Activated naive CD4-positive, alpha-beta T cell treated with anti-CD3 and anti-CD28 coated beads, Interleukin-2, amount 50 U/mL, for 72 hours (primary cell): ENCODE measurements at places on chromosomes 11 and 22. TPM values are rescaled to one million over a fixed set of nuclear protein-coding genes. Genes with fewer than 3 reads are reported as not detected.

Gene ELF5
- total RNA-seq, result not detected

Gene PDE2A
- 0.68 TPM for total RNA-seq

Gene C1QTNF4
- total RNA-seq, result 0.49 TPM

Gene SCUBE2
- 0.61 TPM for total RNA-seq

Gene FZD4
- total RNA-seq, result 0.05 TPM

Gene RIC3
- 12.1 TPM for total RNA-seq

DNA sequence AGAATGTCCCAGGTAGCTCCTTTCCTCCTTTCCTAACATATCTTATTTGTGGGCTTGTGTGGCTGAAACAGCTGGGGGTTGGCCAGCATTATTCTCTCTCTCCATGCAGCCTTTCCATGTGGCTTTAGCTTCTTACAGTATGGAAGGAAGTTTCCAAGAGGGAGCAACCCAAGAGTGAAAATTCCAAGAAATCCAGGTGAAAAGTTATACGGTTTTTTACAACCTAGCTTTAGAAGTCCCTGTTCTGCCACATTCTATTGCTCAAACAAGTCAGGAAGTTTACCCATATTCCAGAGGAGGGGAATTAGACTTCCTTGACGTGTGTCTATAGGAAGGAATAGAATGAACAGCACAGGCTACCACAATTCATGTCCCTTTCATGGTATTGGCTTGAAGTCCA lies 10.0 kb upstream of the SWAP70 start:
- DNase-seq, result no peak

DNA sequence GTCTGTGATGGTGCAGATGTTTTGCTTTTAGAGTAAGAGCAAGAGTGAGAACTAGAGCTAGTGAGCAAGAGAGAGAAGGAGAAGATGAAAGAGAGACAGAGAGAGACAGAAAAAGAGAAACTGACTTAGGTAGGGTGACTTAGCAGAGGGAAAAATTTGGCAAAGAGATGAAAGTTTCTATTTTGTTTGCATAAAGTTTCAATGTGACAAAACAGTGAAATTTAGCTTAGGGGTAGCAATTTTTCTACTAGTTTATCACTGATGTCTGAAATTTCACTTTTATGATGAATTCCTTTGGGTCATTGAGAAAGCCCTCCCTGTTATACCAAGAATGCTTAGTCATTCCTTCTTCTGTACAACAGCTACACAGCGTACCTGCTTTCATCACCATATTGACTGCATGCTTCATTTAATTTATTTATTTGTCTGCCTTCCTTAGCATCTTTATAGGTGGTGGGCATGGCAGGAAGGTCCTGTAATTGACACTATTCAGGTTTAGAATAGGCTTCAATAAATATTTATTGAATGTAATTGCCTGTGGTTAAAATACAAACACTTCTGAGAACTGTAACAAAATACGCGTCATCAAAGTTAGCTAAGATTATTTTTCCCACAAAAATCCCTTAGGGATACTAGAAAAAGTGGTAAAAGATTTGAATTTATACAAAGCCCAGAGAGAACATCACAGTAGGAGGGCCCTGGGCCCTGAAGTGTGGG lies 19.9 kb upstream of the CTSC start:
- no peak for DNase-seq

GRCh38 chr11:29173660-29174062 lies 843.2 kb downstream of the KCNA4 start:
- no peak for DNase-seq

DNA sequence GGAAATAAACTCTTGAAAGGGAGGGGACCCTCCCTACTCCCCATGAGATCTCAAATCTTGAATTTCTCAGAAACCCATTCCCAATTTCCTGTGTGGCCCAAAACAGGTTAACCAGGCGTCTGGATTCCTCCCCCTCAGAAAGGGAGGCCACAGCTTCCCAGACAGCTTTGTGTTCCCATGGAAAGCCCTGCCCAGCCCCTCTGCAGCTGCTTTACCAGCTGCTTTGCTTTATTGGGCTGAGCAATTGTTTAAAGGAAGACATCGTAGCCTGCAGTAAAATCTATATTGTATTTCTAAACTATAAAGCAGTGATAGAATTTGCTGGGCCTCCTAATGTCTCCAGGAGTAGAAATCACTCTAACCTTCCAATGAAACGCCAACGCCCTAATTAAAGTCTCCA lies 97.4 kb downstream of the CHST1 start:
- DNase-seq, result no peak

DNA sequence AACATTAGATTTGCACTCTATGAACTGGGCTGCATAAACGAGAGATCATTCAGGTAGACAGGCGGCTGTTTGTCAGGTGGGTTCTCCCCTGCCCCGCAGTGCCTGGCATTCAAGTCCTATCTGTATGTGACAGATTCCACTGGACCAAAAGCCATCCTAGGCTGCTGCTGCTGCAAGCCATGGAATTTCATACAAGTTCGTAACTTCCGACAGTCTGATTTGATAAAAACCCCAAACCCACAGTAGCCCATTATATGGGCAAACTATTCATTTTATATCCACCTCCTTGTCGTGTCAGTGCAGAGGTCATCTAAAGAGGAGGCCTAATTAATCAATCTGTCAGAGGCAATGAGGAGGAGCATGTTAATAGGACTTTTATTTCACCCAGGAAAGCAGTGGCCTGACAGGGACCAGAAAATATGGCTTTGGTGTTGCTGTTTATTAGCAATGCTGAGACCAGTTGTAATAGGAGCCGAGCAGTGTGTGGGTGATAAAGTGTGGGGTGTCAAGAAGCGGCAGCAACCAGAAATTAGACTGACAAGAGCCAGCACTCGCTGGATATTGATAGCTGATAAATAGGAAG lies 124.2 kb downstream of the ARL14EP start:
- DNase-seq, result no peak

- no peak for DNase-seq
These were observed 27.2 kb upstream of the PPARA start for GRCh38 chr22:46122980-46123693.

DNA sequence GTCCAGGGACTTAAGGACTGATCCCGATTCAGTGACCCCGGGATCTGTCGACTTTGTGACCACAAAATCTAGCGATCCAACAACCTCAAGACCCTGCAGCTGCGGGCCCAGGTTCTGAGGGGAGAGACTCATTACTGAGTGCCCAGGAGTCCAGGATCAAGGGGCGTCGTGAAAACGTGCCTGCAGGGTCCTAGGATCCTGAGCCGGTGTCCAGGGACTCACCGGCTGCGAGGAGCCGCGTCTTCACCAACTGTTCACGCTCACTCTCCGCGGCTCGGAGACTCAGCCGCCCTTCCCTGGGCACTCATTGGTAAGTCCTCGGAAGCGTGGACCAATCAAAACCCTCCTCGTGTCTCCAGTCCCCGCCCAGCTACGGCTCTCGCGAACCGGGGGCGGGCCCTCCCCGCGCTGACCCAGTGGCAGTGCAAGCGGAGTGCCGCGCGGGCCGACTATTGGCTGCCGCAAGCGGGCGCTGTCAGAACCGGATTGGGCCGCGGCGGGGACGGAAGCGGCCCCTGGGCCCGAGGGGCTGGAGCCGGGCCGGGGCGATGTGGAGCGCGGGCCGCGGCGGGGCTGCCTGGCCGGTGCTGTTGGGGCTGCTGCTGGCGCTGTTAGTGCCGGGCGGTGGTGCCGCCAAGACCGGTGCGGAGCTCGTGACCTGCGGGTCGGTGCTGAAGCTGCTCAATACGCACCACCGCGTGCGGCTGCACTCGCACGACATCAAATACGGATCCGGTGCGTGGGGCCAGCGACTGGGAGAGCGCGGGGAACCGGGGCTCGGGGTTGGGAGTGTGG lies at the start of gene SDF2L1:
SDF2L1 (plus strand) TSS at position 514 of the 795 bp plus-strand sequence; CDS start at position 549, 35 bp downstream.
- DNase-seq, result peak; percentile 99

DNA sequence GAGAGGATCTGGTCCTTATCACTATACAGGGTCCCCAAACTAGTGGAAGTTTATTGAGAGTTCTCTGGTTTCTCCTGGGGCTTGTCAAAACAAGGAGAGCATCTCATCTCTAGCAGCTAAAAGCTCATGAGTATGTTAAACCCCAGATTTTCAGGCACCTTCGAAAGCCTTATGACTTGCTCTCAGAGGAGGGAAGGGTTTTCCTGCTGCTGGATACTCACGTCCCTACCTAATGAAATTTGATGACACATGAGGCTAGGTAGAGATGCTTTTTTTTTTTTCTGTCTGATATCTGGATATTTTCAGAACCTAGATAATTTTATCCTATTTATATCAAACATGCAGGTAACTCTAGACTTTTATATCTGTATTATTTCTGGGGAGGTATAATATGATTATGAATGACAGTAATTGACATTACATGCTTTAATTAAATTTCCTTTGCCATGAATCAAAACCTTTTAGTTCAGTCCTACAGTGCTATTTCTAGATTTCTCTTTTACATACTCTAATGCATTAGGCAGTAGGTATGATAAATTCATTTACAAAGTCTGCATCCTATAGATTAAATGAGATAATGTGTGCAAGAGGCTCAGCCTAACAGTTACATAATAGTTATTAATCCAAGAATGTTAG lies 73.9 kb downstream of the PARVA start:
- DNase-seq, result no peak

GRCh38 chr11:2165571-2165970 lies 4.6 kb upstream of the INS start:
- no peak for DNase-seq

DNA sequence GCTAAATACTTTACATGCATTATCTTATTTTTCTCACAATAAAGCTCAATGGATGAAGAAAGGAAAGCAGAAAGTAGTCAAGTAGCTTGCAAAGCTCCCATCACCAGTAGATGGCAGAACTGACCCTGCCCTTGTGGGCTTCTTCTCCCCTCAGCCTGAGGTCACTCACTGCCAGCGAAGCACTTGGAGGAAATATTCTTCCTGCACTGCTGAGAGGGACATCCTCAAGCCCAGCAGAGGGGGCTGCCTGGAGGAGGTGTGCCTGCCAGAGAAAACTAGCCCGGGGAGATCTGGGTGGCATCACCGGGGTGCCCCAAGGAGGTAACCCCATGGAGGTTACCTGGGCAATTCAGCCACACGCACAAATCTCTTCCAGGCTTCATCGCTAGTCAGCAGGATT lies 6.6 kb downstream of the APOL4 start:
- DNase-seq, result peak; percentile 19

DNA sequence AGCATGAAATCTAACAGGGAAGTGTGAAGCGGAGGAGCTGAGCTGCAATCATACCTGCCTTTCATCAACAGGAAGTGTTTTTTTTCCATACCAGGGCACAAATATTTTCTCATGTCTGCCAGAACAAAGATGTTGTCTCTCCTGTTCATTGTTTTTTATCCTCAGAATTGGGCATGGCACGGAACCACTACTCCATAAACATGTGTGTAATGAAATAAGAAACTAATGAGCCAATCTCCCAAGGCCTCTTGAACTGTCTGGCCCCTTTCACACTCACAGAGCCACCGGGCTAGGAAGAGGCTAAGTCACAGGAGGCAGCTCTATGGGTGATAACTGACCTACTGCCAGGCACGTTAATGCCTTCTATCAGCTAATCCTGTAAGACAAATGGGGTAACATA lies 124.4 kb downstream of the ETS1 start:
- DNase-seq, result peak; percentile 2

- DNase-seq, result no peak
These were observed 6.8 kb downstream of the ALDH3B2 start for GRCh38 chr11:67667490-67668191.

GRCh38 chr22:40044870-40045834 lies 50.4 kb downstream of the FAM83F start:
- peak; percentile 80 for DNase-seq

- no peak for DNase-seq
These were observed 28.4 kb downstream of the MUC5B start for GRCh38 chr11:1251236-1251770.
